ENCODE measurements at places on chromosomes 3 and 15.

DNA sequence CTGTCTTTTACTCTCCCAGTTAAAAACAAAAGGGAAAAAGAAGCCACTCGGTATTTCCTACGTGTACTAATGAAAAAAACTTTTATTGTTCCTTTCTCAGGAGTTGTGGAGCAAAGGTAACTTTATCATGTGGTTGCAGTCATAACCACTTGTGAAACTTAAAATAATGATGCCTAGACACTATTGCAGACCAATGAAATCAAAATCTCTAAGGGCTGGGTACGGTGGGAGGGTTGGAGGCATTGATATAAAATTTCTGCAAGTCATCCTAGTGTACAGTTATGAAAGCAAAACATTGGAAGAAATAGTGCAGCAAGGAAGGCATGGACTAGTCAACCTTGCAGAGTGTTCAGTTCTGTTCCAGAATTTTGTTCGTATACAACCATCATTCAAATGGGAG is 808.8 kb downstream of the TUSC7 start:
- DNase-seq, result no peak

GRCh38 chr3:61223451-61223850 is 27.8 kb downstream of the FHIT start:
- no peak for DNase-seq

- no peak for DNase-seq
Measured at GRCh38 chr3:152281133-152281713, 12.5 kb downstream of the MBNL1 start.

- no peak for DNase-seq
Measured at GRCh38 chr3:13013994-13014754, 59.1 kb downstream of the IQSEC1 start.

GRCh38 chr15:85618228-85618505 is 176.6 kb downstream of the KLHL25 start:
- no peak for DNase-seq

GRCh38 chr3:172442606-172443005 is 5.7 kb downstream of the GHSR start:
- no peak for DNase-seq

DNA sequence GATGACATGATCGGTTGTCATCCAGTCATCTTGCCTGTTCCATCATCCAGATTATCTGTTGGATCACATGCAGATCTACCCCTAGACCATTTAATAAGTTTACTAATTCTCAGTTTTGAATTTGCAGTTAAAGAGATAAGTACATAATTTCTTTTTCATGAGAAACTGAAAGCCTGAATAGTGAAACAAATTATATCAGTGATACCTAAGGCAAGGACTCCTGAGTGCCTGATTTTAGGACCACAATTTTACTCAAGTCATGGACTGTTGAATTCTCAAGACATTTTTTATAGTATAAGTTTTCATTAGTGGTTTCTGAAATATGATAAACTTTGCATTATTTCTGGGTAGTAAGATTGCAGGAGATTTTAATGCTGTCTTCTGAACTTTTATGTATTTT is 13.2 kb downstream of the SIDT1 start:
- DNase-seq, result no peak

Measured in NCI-H510A (cell line).